ENCODE measurements at places on chromosomes 5 and 9. TPM values are rescaled to one million over a fixed set of nuclear protein-coding genes. Genes with fewer than 3 reads are reported as not detected.

The NDST1 gene
- 1.0 TPM for total RNA-seq

The GHR gene
- total RNA-seq = not detected

DNA sequence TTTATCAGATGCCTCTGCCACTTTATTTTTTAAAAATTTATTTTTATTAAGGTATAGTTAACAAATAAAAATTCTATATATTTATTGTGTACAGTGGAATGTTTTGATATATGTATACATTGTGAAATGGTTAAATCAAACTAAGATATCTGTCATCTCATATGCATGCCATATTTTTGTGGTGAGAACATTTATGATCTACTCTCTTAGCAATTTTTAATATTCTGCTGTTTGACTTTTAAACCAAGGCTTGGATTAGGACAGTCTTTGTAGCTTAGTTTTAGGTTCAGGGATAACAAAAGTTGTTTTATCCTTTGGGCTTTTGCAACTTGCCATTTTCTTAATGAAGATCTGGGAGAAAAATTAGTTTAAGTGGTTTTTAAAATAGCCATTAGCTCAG lies 46.0 kb upstream of the CDKN2B start:
- peaks cover 34% of the 10 kb centered on the region for H3K36me3 ChIP-seq
- H3K27me3 ChIP-seq = no peaks in the 10 kb centered on the region
- no peak for DNase-seq
- no peak overlapping the region for H3K4me3 ChIP-seq
- no peak overlapping the region for H3K27ac ChIP-seq

GRCh38 chr9:3863111-3863528 lies 337.3 kb upstream of the RFX3 start:
- no peak overlapping the region for H3K4me3 ChIP-seq
- DNase-seq = no peak
- H3K4me1 ChIP-seq = no peaks in the 10 kb centered on the region
- H3K27ac ChIP-seq = no peak overlapping the region
- H3K36me3 ChIP-seq = no peaks in the 10 kb centered on the region
- no peaks in the 10 kb centered on the region for H3K27me3 ChIP-seq

GRCh38 chr5:167305591-167306213 lies 985.7 kb upstream of the WWC1 start:
- no peaks in the 10 kb centered on the region for H3K27me3 ChIP-seq
- no peak overlapping the region for H3K27ac ChIP-seq
- no peak for DNase-seq
- H3K4me3 ChIP-seq = no peak overlapping the region

All from activated naive CD8-positive, alpha-beta T cell treated with anti-CD3 and anti-CD28 coated beads, Interleukin-2, amount 10 ng/mL, durations not matched to agents 7 days and 5 days (primary cell).